Activated CD8-positive, alpha-beta memory T cell treated with anti-CD3 and anti-CD28 coated beads for 4 hours (primary cell): ENCODE measurements at places on chromosomes 12 and 14.
A peak's percentile ranks its signal among the peaks of the same experiment; 100 is the strongest.

GRCh38 chr12:77768558-77768957 lies 62.1 kb upstream of the NAV3 start:
- DNase-seq, result no peak

DNA sequence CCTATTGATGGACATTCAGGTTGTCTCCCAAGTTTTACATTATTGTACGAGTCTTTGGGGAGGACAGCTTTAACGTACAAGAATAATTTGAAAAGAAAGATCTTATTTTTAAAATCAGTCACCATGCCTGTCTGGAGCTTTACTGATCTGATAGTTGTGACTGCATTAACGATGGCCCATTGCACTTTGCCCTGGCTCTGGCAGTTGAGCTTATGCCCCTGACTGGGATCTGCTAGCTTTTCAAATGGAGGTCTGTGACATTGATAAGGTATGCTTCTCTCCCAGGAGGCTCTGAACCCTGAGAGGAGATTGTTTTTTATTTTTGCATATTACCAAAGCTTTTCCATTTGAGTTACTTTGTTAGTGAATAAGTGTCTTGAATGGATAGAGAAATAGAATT lies 17.9 kb upstream of the RAB3IP start:
- no peak for DNase-seq

- DNase-seq, result no peak
Measured at GRCh38 chr12:32877601-32878459, 18.7 kb downstream of the PKP2 start.

DNA sequence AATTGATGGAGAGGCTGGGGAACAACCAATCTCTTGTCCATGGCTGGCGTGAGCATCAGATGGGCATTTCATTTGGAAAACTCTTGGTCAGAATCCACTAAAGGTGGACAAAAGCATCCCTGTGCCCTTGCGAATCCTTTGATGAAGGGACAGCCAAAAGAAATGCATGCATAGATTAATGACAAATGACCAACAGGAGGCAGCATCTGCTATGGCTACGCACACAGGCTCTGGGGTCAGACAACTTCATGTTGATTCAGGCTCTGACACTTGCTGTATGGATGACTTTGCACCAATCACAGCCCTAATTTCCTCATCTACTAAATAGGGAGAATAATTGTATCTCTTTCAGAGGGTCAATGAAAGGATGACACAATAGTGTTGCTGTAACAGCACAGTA lies 117.5 kb downstream of the ASCL4 start:
- DNase-seq, result no peak

GRCh38 chr14:69133206-69134125 lies 19.5 kb downstream of the DCAF5 start:
- DNase-seq, result no peak

- no peak for DNase-seq
Measured at GRCh38 chr12:103864710-103865109, 23.7 kb upstream of the NT5DC3 start.

GRCh38 chr12:19885093-19885812 lies 446.0 kb downstream of the AEBP2 start:
- no peak for DNase-seq

- DNase-seq, result no peak
Measured at GRCh38 chr12:39930101-39930500, 175.8 kb downstream of the SLC2A13 start.

GRCh38 chr12:15173142-15173541 lies 48.1 kb downstream of the RERG start:
- DNase-seq, result no peak

- DNase-seq, result no peak
Measured at GRCh38 chr12:33245434-33245833, 194.2 kb downstream of the SYT10 start.

DNA sequence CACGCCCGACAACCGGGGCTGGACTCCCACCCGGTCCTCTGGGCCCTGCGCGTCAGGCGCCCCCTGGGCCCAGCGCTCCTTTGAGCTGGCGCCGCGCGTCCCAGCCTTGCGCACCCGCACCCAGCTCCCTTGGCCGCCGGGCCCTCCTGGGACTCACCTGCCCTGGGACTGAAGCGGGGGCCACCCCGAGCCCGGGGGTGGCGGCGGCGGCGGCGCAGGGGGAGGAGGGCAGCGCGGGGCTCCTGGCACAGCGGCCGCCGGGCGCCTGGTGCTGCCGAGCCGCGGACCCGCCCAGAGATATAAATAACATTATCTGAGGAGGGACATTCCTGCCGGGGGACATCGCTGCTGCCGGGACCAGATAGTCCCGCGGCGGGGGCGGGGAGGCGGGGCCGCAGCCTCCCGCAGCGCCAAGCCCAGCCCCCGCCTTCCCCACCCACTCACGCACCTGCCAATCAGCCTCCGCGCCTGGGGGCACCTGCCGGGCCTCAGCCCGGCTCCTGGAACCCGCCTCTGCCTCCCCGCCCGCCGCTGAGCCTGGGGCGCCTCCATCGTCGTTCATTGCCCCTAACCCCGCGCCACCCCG lies at the start of gene SPTB:
SPTB (minus strand) TSS at position 273 of the 586 bp plus-strand sequence. CDS start 56,813 bp downstream, outside the sequence.
- DNase-seq, result peak; percentile 48

DNA sequence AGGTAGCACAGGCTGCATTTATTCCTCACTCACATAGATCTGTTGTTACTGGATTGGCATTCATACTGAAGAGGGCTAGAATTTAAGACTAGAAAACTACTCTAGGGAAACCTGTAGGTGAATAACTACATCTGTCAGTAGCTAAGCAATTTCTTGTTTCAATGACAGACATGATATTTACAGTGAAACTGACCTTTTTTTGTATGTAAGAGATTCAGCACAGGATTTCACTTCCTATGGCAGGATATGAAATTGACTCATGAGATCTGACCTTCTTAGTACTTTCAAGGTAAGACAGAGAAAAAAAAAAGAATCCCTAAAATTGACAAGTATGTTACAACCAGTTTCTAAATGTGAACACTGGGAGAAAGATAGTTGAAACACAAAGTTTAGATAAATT lies 189.8 kb upstream of the SLC16A7 start:
- no peak for DNase-seq

GRCh38 chr14:105096206-105096875 lies 31.1 kb upstream of the GPR132 start:
- DNase-seq, result no peak

GRCh38 chr12:53295891-53296219 lies 513 bp downstream of the PFDN5 start:
- no peak for DNase-seq

- DNase-seq, result no peak
Measured at GRCh38 chr14:19974844-19975243, 547 bp upstream of the OR4K15 start.

GRCh38 chr12:39443081-39443928 lies at the start of gene KIF21A:
KIF21A (minus strand) TSS chr12:39443120; CDS start chr12:39442970, 150 bp downstream.
- DNase-seq, result peak; percentile 76

- no peak for DNase-seq
Measured at GRCh38 chr14:101708853-101709532, 52.5 kb upstream of the PPP2R5C start.

DNA sequence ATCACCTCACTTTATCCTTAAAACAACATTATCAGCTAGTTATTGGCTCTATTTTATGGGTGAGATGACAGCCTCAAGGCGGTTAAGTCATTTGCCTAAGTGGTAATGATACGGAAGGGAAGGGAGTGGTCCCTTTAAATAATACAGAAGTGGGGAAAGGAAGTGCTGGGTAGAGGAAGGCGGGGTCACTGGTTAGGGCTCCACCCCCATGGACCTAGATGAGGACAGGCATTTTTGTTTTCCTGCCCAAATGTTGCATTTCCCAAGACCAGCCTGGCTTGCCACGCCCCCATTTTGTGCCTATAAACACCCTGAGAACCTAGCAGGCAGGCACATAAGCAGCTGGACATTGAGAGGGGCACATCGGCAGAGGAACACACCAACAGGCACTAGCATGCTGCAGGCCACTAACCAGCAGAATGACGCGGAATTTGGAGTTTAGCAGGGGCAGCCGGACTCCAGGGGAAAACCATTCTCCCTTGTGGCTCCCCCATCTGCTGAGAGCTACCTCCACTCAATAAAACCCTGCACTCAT lies 100.9 kb downstream of the EPS8 start:
- DNase-seq, result no peak

GRCh38 chr12:124618291-124618902 lies 51.0 kb upstream of the NCOR2 start:
- no peak for DNase-seq

GRCh38 chr12:82593143-82593542 lies 93.6 kb upstream of the TMTC2 start:
- DNase-seq, result no peak

DNA sequence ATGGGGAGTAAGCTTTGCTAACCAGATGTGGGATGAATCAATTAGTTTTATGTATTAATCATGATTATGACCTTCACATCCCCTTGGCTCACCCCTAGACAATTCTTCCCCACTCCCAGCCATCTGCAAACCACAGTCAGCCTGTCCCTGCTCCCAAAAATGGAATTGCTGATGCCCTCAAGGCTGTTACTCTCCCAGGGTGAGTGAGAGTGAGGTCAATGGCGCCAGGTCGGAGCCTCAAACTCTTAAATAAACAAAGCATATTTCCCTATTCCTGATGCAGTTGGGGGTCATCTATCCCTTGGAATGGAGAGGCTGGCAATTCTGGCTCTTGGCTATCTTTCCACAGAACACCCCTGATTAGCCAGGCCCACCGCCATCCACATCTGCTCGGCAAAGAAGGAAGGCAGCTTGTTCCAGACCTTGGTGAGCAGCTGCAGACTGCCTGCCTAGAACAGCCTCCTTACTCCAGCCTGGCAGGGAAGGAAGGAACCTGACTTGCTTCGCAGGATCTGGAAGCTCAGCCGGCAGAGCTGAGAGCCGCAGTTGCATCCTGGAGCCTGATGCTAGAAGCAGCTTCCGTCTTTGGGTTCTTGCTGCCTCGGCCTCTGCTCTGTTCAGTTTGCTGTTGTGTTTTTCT lies 57.0 kb downstream of the SMUG1 start:
- no peak for DNase-seq

- DNase-seq, result no peak
Measured at GRCh38 chr12:24460099-24460498, 488.8 kb downstream of the BCAT1 start.

- no peak for DNase-seq
Measured at GRCh38 chr12:57196439-57196838, 20.2 kb upstream of the NXPH4 start.

GRCh38 chr14:54453252-54453651 lies 12.1 kb upstream of the CNIH1 start:
- DNase-seq, result no peak

DNA sequence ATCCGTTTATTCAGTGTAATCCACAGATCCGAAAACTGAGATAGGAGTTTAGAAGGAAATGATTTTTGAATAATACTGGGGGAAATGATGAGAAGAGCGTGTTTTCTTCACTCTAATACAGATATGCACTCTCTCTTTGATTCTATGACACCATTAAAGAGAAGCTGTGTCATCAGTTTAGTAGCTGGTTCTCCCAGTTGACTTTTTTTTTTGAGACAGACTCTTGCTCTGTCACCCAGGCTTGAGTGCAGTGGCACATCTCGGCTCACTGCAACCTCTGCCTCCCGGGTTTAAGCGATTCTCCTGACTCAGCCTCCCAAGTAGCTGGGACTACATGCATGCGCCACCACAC lies 48.4 kb upstream of the EML1 start:
- no peak for DNase-seq

- DNase-seq, result no peak
Measured at GRCh38 chr12:97645726-97646125, 183.1 kb downstream of the RMST start.

DNA sequence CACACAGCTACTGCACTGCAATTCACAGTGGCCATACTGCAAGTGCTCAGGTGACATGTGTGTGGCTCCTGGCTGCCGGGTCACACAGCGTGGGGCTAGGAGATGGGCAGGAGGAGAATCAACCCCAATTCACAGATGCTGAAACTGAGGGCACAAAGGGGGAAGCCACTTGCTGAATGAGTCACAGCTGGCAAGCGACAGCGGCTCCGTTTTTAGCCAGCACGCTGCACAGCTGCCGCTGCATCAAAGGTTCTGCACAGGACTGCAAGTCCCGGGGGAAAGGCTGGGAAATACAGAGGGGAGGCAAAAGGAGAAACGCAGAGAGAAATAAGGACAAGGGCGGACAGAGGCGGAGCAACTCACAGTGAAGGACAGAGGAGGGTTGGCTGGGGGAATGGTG lies 57.9 kb downstream of the KDM2B start:
- DNase-seq, result no peak

DNA sequence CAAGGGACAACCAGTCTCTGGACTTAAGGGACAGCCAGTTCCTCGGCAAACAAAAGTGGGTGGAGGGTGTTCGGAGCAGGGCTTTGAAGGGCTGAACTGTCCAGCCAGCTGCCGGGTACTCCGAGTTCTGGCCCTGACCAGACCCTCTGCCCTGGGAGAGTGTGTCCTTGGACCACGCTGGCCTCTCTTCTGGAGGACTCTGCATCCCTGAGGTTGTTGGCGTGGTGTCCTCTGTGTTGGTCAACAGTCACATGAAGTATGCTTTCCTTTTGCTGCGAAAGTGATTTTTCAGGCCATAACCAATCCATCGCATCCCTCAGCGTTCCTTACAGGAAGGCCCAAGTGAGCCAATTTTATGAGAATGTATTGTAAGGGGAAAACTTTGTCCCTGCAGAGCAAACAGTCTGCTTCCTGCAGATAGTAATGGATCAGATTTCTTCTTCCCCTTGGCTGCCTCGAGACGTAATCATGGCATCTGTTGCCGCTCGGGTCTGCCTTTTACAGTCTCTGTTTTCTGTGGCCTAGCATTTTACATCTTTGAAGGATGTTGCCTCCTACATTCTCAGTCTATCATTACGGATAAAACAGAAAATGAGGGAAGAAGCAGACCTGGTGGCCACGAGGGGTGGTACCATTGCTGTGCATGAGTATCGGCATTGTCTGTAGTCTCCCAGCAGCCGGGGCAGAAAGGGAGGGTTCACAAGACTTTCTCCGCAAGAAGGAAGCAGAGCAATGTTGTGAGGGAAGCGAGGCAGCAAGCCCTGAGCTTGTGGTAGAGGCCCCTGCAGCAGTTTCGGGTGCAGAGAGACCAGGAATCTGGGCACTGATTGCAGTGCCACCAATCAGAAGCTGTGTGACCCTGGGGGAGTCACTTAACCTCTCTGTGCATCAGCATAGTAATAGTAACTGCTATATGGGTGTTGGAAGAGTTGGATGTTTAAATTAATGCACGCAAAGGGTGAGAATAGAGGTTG lies 47.4 kb downstream of the SMIM41 start:
- DNase-seq, result no peak

GRCh38 chr12:115916910-115917668 lies 360.4 kb downstream of the MED13L start:
- peak; percentile 39 for DNase-seq

GRCh38 chr12:54689034-54689372 lies 40.8 kb upstream of the DCD start:
- no peak for DNase-seq
